ENCODE measurements at places on chromosomes 13 and 19.

DNA sequence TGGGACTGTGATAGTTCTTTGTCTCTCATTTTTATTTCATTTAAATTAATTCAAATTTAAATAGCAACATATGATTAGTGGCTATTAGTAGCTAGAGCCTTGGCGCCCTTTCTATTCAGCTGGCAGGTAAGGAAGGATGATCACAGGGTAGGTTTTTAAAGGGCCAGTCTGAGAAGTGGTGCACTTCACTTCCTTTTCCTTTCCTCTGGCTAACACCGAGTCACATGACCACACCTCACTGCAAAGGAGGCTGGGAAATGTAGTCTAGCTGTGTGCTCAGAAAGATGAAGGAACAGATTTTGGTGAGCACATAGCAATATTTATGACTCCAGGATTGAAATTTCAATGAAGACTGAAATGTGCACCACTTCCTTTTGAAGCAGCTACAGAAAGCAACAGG is 128.7 kb downstream of the TSHZ3 start:
- no peak for DNase-seq

- DNase-seq: no peak
These were observed 10.8 kb downstream of the TRPM4 start for GRCh38 chr19:49168421-49168820.

DNA sequence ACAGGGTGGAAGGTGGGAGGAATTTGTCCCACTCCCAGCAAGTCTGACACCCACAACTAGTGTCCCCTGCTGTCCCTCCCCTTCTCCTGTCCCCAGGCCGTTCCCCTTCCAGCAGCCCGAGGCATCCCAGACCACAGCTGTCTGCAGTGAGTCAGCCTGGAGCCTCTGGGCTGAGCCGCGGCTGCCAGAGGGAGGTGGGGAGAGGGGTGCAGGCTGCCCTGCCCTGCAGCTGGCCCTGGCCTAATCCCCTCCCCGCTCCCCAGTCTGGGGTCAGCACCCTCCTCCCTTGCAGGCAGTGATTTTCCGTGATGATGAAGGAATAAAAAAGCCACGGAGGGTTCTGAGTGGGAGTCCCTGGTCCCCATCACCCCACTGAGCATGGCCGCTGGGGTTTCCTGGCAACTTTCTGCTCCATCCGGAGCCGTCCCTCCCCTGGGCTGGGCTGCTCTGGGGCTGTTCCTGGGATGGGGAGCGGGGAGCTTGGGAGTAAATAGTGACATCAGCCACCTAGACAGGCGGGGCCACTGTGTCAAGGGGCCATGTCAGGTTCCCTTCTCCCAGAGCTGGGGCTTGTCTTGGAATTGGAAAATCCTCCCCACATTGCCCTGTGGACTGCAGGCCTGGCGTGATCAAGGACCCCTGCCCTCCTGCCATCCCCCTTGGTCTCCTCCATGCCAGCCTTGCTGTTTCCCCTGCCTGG is 16.8 kb downstream of the SPC24 start:
- no peak for DNase-seq

GRCh38 chr19:34135821-34136611 is 36.3 kb upstream of the LSM14A start:
- DNase-seq: no peak

GRCh38 chr13:43095771-43096719 is 72.7 kb downstream of the DNAJC15 start:
- DNase-seq: no peak

- no peak for DNase-seq
These were observed 2.5 kb downstream of the NFIC start for GRCh38 chr19:3368848-3369336.

GRCh38 chr13:28320884-28321574 is 173.9 kb downstream of the FLT1 start:
- DNase-seq: no peak

DNA sequence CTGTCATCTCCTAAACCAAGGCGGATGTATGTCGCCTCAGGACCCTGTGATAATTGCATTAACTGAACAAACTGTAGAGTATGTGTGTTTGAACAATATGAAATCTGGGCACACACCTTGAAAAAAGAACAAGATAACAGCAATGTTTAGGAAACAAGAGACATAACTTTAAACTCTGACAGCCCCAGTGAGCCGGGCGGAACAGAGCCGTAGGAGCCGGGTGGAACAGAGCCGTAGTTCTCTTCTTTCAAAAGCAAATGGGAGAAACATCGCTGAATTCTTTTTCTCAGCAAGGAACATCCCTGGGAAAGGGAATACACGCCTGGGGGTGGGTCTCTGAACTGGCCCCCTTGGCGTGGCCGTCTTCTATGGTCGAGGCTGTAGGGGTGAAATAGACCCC is 31.8 kb upstream of the ZNF675 start:
- DNase-seq: no peak

GRCh38 chr19:8204961-8205360 is 4.2 kb upstream of the CERS4 start:
- no peak for DNase-seq

DNA sequence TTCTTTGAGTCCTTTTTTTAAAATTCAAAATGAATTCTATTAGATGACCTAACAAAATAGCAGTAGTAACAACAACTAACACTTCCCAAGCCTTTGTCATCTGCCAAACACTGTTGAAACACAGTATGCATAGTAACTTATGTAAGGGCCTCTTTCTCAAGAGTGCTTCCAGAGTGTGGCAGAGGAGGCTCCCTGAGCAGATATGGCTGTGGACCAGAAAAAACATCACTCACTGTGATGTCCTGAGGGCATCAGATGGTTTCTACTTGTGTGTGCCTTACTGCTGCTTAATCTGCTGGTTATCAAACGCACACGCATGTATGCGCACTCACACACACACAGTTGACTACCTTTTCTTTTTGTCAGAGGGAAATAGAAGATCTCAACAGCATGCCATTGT is 110.8 kb downstream of the DLEU7 start:
- no peak for DNase-seq

GRCh38 chr13:27627380-27627779 is 5.7 kb downstream of the POLR1D start:
- no peak for DNase-seq

DNA sequence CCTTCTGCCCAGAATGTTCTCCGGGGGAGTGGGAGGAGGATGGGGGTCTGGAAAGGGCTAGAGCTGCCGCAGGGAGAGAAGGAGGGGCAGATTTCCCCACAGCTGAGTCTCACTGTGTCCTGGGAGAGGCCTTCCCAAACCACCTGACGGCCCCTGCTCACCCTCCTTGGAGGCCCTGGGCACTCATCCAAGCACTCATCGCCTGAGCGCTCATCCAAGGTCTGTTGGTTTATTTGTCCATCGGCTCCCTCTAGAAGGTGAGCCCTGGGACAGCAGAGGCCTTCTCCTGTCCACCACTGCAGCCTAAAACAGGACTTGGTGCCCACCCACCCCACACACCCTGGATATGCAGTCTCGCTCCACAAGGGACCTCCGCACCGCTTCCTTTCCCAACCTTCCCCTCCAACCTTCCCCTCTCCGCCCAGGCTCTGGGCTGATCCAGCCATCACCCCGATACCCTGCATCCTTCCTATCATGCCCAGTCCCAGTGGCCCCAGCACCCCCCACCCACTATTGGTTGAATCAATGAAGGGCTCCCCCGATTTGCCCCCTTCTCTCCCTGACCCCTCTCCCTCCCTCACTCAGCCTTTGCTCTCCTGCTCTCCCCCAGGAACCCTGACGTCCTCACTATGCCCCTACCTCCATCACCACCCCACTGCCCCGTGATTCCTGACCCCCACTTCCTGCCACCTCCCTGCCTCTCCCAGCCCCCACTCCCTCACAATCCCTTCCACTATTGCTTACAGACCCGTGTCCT is 1.7 kb downstream of the UBXN6 start:
- DNase-seq: no peak

- DNase-seq: no peak
These were observed 89.0 kb upstream of the CSNK1A1L start for GRCh38 chr13:37194428-37194861.

DNA sequence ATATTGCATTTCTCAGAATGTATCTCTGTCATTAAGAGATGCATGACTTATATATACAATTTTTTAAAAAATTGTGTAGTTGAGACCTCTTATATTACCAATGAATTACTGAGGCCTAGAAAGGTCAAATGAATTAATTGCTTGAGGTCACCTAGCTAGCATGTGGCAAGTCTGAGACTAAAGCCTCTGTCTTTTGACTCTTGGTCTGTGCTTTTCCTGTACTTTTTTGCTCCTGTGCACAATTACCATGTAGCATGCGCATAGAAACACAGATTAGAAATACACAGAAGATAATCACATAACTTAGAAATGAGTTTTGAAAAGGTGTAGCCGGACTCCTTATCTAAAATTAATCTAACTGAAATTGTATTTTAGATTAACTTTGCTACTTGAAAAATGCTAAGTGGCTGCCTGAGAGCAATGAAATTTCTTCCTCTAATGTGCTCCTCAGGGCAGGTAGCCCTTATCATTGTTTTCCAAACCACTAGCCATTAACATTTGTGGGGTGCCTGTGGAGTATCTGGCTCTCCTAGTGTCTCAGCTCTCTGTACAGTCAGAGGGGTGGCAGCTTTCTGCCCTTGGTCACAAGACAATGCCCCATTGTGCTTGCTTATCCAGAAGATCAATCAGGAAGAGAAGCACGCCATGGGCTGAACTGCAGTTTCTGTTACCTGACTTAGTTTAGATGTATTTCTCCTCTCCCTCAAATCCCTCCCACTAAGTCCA is 119.6 kb downstream of the RFC3 start:
- DNase-seq: no peak

- DNase-seq: no peak
These were observed 14.6 kb downstream of the CBARP start for GRCh38 chr19:1223018-1223855.

GRCh38 chr19:18424890-18425514 is 5.8 kb downstream of the SSBP4 start:
- DNase-seq: no peak

DNA sequence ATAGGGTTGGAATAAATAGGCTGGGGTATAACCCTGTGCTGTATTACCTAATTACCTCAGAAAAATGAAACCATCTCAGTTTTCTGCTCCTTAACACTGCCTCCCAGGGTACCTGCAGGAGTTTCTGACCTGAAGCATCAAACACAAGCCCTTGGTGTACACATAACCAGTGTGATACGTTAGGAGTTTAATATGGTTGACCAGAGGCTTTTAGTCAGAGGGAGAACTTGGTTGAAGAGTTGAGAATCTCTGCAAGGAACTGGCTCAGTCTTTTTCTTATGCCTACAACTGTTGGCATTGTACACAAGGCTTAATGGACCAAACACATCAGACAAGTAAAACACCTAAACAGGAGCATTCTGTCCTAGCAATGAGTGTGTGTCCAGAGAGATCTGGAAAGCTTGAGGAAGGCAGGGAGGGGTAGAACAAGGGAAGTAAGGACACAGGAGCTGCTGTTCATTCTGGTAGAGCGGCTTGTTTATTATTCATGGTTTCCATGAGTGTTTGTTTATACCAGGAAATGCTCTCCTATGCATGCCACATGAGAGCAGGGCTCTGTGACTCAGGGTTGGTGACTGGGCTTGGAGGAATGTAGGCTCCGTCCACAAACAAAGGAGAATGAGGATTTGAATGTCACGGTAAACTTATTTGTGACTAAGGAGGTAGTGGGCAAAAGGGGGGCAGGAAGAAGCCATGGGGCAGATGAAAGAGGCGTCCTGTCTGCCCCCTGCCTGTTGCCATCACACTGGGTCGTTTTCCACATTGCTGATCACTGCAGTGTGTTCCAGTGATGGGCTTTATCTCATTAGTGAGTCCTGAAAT is 11.9 kb upstream of the SPATA13 start:
- DNase-seq: no peak

DNA sequence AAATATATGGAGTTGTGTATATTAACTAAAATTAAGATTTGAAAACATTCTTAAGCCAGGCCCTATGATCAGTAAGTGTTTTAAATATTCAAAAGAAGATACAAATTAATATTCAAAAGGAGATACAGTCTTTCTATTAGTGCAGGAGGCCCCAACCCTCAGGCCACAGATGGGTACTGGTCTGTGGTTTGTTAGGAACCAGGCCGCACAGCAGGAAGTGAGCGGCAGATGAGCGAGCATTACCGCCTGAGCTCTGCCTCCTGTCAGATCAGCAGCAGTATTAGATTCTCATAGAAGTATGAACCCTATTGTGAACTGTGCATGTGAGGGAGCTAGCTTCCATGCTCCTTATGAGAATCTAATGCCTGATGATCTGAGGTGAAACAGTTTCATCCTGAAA is 232.9 kb downstream of the FOXO1 start:
- DNase-seq: peak; percentile 47

DNA sequence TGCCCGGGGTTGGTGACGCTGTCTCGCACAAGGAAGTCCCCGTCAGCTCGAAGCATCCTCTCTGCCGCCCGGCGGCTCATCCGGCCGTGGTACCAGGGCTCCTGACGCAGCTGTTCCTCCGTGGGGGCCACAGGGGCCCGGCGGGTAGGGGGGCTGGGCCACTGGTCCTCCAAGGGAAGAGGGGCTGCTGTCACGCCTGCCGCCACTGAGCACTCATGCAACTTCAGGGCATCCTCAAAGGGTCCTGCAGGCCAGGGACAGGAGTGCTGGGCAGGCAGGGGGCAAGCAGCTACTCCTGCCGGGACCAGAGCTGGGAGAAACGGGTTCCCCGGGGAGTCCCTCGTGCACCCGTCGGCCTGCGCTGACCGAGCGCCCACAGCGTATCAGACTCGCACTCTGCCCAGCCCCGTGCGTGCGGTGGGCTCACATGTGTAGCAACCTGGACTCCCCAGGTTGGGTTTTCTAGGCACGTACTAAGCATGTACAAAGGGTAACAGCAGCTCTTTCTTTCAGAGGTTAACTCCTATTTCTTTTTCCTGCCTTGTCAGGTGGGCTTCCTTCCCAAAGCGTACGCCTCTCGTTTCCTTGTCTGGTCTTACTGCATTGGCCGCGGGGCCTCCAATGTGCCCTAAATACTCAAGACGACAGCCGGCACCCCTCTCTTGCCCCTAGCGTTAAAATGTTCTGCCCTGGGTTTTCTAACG is 13.4 kb upstream of the C2CD4C start:
- no peak for DNase-seq

DNA sequence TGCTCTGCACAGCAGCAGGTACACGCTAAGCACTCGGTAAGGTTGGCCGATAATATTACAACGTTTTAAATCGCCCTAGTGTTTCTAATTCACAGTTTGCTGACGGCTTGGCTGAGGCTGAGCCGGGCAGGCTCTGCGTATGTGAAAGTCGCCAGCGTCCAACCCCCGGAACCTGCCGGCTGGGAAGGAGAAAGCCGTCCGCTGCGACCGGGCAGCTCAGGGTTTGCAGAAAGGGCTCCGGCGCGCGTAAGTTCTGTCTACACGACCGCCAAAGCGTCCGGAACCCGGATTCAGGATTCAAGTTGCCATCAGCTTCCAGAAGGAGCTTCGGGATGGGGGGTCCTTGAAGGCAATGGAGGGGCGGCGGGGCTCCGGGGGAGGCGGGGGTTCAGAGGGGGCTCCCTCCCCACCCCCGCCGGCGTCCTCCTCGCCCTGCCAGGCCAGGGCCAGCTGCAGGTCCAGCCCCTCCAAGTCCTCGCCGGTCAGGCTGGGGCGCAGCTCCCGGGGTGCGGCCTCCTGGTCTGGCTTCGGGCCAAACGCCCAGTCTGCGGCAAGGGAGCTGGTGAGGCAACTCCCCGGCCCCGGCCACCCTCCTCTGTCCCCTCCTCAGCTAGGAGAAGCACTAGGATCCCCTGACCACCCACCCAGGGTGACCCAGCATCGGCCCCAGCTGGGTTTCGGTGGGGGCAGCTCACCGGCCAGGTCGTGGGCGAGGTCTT is 575 bp downstream of the SMIM44 start:
- no peak for DNase-seq

Measured in activated CD4-positive, CD25-positive, alpha-beta regulatory T cell treated with anti-CD3 and anti-CD28 coated beads, Interleukin-2, amount 50 U/mL, for 72 hours (primary cell).